ENCODE measurements at places on chromosomes 4 and X.

GRCh38 chr4:40719008-40719623 is 30.6 kb upstream of the NSUN7 start:
- DNase-seq, result peak; percentile 68

GRCh38 chr4:80631861-80632260 is 296.3 kb downstream of the CFAP299 start:
- no peak for DNase-seq

- DNase-seq, result peak; percentile 47
These were observed 141.8 kb downstream of the DCHS2 start for GRCh38 chr4:154349829-154350228.

DNA sequence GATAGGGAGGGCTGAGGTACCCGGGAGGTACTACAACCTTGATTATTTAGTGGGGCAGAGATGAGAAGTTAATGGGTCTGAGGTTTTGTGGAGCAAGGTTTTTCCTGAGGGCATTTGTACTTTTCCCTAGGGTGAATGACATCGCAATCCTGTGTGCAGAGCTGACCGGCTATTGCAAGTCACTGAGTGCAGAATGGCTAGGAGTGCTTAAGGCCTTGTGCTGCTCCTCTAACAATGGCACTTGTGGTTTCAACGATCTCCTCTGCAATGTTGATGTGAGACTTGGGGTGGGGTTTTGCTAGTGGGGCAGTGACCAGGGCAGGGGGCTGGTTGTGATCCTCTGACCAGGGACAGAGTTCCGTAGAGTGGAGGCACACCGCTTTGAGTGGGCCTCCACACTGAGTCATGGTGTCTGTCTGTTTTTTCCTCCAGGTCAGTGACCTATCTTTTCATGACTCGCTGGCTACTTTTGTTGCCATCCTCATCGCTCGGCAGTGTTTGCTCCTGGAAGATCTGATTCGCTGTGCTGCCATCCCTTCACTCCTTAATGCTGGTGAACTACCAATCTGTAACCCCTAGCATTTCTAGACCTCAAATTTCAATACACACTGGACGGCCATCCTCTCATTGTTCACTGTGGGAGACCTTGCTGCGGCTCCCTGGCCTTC is 9.9 kb downstream of the MED12 start:
- no peak for DNase-seq

GRCh38 chr4:2837110-2837903 is 6.3 kb upstream of the ADD1 start:
- DNase-seq, result no peak

- DNase-seq, result no peak
These were observed 114.4 kb downstream of the WDFY3 start for GRCh38 chr4:84852081-84852480.

DNA sequence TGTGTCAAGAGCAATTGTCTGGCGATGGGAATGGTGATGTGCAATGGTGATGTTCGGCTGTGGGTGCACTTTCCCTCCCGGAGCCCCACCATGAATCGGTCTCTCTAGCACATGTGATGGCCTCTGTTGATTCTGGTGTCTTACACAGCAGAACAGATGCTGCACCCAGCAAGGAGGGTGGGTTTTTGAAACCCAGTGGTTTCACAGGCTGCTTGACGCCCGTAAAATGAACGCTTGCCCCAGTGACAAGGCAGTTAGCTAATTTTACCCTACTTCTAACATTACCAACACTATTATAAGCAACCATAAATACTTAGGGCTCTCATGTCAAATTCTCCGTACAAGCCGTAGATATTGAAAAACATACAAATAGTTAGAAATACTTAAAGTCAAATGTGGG is 5.9 kb upstream of the ANOS1 start:
- no peak for DNase-seq

DNA sequence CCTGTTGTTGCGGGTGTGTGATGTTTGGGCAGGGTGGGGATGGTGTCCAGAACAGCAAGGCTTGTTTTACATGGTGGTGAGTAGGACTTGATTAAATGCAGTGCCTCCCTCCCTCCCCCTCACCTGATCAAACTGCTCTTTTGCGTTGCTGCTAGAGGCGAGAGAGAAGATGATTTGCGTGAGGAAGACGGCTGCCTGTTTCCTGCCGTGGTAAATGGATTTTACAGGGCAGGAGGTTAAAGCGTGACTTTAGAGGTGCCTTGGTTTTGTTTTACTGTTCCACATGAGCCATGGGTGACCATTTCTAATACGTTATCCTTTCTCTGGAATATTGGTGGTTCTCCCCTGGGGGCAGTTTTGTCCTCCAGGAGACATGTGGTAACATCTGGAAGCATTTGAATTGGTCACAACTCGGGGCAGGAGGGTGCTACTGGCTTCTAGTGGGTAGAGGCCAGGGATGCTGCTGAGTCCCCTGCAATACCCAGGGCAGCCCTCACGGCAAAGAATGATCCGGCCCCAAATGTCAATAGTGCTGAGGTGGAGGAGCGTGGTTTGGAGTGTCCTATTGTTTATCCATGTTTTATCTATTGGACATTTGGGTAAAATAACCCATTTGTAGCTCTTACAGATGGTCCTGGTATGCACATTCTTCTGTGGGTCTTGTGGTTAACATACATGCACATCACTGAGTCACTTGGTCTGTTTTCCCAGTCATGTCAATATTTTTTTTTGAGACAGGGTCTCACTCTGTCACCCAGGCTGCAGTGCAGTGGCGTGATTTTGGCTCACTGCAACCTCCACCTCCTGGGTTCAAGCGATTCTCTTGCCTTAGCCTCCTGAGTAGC is 73.7 kb downstream of the SHROOM2 start:
- no peak for DNase-seq

DNA sequence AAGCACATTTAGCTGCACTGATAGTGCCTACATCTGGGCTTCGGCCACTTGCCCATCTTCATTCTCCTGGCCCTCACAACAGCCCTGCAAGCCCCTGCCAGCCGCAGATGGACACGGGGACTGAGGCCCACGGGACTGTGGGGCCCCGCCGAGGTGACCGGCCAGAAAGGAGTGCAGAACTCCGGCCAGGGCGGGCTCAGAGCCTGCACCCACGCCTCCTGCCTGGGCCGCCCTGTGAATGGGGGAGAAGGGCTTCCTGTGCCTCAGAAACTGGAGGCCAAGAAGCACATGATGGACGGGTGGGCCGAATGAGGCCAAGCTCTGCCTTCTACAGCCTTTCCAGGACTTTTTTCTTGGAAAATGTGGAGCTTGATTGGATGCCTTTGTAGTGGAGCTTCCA is 35.7 kb upstream of the HGFAC start:
- DNase-seq, result no peak

- DNase-seq, result no peak
These were observed 68.8 kb downstream of the DDX60L start for GRCh38 chr4:168411318-168412150.

GRCh38 chrX:70338290-70338689 is 48.4 kb downstream of the KIF4A start:
- no peak for DNase-seq

GRCh38 chr4:124433500-124433899 is 279.0 kb downstream of the ANKRD50 start:
- no peak for DNase-seq

GRCh38 chr4:55329012-55329411 is 17.0 kb upstream of the SRD5A3 start:
- DNase-seq, result no peak

DNA sequence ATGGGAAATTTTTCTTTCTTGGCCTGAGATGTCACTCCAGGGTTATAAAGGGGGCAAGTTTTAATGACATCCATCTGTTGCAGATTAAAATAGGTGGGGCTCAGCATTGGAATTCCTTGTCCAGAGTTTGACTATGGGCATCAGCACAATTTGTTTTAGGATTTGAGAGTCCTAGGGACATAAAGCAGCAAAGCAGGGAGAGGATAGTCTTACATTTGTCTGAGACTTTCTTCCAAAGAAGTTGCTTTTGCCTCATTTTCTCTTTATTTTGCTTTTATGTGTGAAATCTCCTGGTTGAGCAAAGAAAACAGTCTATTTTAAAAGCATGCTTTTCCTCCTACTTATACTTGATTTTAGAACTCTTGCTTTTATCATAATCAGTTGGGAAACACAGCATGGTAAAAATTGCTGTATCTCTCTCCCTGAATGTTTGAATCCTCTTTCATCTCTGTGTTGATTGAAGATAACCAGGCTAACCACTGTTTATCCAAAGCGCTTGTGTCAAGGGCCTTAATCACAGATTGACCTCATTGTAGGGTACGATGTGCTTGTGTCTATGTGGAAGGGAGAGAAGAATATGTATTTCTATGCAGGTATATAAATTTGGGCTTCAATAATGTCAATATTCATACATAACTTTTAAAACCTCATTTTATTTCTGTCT is 121.5 kb downstream of the ANK2 start:
- no peak for DNase-seq

- DNase-seq, result peak; percentile 31
These were observed 54.9 kb downstream of the STOX2 start for GRCh38 chr4:183960046-183960420.

GRCh38 chr4:75002381-75002780 is 69.5 kb downstream of the PARM1 start:
- DNase-seq, result no peak

DNA sequence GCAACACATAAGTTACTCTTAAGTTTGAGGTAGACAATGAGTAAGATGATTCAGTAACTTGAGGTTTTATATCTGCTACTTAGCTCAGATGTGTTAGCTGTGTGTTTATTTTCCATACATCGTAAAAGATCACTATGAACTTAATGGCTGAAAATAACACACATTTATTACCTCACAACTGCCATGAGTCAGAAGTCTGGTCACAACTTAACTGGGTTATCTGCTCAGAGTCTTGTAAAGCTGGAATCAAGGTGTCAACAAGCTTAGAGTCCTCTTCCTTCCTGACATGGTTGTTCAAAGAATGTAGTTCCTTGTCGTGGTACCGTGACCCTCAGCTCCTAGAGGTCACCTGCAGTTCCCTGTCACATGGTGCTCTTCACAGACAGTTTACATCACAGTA is 204.9 kb upstream of the MAGEB2 start:
- no peak for DNase-seq

DNA sequence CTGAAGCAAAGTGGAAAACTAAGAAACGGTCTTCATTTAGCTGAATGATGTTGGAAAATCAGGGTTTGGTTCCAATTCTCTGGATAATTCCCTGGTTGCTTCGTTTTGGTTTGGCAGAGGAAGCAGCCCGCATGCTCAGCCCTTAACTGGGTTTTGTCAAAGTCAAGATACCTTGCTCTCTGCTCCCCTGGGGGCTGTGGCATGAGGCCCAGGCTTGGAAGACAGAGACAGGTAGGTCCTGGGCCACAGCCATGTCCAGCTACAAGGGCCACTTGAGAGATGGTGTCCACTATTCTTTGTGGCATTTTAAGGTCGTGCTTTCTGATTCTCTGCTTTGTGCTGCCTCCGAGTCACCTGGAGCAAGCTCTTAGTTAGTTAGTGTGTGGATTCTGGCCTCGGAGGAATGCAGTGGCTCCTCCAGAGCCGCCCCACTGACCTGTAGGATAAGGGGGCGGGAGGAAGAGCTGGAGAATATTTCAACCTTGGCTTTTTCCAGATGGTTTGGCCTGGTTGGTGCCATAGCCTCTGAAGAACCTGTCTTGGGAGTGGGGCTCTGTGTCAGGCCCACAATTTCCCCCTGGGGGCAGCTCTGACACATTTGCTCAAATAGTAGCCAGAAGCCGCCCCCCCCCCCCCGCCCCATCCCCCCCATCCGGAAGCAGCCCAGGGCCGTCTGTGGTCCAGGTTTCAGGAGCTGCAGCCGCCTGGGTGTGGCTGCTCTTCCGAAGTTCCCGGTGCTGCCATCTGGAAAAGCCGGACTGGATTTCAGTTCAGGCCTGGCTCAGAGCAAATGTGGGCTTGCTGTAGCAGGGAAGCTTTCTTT is 147.1 kb downstream of the NHS start:
- no peak for DNase-seq

DNA sequence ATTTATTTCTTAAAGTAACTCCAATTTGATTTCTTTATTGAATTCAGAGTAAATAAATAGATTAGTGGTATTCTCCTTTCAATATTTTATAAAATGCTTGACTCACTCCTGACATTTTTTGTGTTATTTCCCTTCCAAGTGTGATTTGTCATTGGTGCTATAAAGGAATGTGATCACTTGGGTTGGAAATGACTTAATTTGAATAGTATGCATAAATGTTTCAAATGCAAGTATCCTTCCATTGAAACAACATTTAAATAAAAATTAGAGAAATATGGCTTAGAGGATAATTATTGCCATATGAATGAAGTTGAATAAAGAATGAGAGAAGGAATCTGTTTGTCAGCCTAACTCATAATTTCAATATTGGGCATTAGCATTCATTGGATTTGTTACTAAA is 182.7 kb downstream of the PABPC4L start:
- DNase-seq, result no peak

GRCh38 chr4:71004281-71004851 is 10.9 kb downstream of the DCK start:
- peak; percentile 42 for DNase-seq

GRCh38 chrX:24235084-24235710 is 78.7 kb downstream of the SUPT20HL2 start:
- DNase-seq, result no peak

DNA sequence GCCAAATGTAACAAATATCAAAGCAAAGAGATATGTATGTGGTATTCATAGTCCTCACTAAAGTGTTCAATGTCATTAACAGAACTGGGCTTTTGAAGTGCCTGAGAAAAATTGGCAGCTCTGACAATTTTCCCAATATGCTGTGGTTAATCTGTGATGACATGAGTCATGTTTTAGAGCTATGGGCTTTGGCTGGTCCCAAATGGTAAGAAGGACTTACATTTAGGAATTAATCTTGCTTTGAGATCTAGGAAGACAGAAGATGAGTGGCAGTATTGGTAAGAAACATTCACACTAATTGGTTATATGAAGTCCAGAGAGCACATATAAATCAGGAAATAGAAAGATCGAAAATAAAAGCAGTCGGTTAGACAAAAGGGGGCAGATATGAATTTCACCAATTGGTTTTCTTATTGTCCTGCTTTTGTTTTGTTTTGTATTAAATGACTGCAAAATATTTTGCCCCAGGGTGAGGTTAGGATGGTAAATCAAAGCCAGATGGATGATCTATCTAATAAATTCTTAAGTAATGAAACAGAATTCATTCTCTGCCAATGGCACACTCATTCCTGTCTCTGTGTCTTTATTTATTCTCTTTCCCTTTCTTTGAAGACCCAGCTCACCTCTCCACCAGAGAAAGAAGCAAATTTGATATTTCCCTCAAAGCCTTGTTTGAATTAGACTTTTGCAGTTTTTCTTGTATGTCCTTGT is 993.1 kb downstream of the RPA4 start:
- DNase-seq, result no peak

DNA sequence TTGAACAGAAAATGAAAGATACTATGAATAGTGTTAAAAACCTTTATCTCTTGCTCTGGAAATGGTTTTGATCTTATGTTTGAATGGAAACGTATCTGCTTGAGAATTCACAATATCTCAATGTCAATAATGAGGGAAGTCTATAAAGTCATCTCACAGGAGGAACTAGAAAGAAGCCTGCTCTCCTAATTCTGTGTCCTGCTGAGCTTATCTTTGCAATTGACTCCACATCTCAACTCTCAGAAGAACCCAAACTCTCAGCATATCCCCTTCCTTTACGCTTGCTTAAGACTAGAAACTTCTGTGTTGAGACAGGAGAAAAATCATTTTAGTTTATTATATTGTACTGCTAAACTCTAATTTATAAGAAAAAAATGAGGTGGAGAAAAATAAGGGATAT is 8.3 kb upstream of the PF4V1 start:
- DNase-seq, result no peak

GRCh38 chrX:143988356-143988755 is 104.5 kb downstream of the UBE2NL start:
- DNase-seq, result no peak

All from NAMALWA (cell line).